ENCODE measurements at places on chromosomes 3 and 15.

GRCh38 chr15:62403164-62403809, 238.2 kb upstream of the C2CD4B start:
- DNase-seq: no peak

- no peak for DNase-seq
Measured at GRCh38 chr3:179961703-179962078, 75.0 kb downstream of the PEX5L start.

- no peak for DNase-seq
Measured at GRCh38 chr3:16455966-16456365, 57.5 kb downstream of the RFTN1 start.

DNA sequence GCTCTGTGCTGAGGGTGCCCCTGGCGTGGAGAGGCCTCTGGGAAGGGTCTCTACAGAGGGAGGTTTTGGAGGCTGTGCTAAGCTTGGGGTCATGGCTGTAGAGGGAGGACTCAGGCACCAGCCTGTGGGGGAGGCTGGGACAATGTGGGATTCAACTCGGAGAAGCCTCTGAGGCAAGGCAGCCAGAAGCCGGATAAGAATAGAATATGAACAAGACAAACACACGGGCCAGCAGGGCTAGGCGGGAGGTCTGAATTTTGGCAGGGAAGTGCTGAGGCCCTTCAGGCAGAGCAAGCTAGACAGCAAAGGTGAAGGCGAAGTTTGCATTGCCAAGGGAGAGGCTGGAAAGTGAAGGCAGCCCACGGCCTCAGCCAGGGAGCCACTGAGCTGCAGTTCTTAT, 612.1 kb upstream of the NR2F2 start:
- DNase-seq: no peak

DNA sequence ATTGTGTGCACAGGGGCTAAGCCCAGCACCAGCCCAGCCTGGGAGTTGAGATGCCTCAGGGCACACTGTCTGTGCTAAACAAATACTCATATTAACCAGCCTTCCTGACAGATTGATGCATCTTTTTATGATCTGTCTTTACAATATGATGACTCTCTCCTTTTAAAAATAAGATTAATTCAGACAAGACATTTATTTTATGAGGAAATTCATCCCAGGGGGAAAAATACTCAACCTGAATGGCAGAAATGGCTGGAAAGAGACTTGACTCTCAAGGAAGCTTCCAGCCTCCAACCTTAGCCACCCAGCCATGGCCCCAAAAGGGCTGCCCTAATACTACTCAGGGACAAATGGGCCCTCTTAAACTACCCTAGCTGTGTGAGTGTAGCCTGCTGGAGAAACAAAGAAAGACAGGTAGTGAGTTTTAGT, 46.9 kb downstream of the NOX5 start:
- DNase-seq: no peak

- DNase-seq: no peak
Measured at GRCh38 chr3:170768334-170768801, 101.6 kb downstream of the RPL22L1 start.

DNA sequence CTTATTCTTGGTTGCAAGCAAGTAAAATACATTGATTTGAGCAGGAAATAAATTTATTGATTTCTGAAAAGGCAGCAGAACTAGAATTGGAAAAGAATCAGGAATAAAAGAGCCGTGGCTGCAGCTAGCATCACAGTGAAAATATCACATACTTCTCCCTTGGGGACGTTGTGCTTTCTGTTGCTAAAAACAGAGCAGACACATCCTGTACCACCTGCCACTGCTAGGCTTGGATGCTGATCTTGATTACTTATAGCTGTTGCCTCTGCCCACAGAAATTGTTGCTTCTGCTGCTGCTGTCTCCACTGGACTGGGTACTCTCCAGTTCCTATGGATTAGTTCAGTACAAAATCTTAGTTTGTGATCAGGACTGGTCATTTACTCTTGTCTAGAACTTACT, 283.8 kb downstream of the C3orf38 start:
- DNase-seq: no peak

DNA sequence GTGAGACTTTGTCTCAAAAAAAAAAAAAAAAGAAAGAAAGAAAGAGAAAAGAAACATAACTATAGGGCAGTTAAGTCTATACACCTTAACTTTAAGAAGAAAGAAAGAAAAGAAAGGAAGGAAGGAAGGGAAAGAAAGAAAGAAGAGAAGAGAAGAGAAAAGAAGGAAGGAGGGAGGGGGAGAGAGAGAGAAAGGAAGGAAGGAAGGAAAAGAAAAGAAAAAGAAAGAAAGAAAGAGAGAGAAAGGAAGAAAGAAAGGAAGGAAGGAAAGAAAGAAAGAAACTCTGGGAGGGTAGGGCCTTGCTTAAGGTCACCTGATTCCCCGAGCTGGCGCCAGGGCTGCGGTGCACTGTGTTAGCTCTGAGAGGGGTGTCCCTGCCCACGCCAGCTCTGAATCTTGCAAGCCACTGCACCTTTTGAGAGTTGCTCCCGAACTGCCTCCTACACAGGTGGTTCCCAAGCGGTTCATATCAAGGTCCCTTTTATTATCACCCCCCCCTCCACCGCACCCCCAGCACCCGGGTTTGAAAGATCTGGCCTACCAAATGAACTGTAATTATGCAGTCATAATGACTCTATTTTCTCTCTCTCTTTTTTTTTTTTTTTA, 39.2 kb upstream of the VPS8 start:
- DNase-seq: no peak

- no peak for DNase-seq
Measured at GRCh38 chr3:143084856-143085731, 34.5 kb upstream of the CHST2 start.

DNA sequence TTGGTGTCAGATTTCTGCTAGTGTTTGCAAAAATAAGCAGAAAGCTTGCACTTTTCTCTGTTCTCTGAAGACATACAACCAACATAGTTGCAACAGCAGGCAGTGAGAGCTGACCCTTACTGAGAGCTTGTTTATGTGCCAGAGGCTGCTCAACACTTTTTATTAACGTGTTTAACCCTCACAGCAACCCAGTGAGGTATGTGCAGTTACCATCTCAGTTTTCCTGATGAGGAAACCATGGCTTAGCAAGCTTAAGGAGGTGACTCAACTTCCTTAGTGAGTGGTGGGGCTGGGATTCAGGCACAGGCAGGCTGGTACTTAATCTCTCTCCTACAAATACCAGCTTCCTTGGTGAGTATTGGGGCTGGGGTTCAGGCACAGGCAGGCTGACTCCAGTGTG, 158.1 kb upstream of the CTDSPL start:
- no peak for DNase-seq

- DNase-seq: no peak
Measured at GRCh38 chr3:129502641-129503408, 25.6 kb upstream of the RHO start.

- DNase-seq: peak; percentile 8
Measured at GRCh38 chr3:87792534-87793336, 266.1 kb downstream of the CGGBP1 start.

DNA sequence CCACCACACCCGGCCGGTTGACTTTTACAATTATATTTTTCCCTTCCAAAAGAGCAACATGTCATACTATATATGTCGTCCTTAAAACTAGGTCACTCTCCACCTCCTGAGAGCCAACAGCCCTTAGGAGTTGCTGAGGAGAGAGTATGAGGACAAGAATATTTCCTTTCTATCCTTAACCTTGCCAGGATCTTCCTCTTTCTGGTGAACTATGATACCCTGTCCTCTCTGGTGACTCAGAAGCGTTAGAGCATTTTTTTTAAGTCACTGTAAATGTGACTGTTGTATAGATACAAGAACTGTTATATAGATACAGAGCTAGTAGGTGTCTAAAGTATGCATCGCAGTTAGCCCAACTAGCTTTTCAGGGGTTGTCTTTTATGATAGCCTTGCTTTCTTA, 33.7 kb upstream of the MTHFS start:
- DNase-seq: no peak

DNA sequence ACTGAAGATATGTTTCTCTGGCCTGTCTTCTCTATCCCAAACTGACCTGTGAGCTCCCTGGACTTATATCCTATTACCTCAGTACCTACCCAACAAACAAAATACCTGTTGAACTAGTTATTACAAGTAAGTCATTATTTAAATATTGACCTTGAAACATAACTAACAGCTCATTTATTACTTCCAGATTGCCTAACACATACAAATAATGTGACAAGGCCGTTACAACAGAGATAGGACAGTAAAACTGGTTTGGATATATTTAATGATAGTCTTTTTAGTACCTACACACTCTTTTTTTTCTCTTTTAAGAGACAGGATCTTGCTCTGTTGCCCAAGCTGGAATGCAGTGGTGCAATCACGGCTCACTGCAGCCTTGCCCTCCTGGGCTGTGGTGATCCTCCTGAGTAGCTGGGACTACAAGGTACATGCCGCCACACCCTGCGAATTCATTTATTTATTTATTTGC, 145.0 kb downstream of the ADAM10 start:
- no peak for DNase-seq

DNA sequence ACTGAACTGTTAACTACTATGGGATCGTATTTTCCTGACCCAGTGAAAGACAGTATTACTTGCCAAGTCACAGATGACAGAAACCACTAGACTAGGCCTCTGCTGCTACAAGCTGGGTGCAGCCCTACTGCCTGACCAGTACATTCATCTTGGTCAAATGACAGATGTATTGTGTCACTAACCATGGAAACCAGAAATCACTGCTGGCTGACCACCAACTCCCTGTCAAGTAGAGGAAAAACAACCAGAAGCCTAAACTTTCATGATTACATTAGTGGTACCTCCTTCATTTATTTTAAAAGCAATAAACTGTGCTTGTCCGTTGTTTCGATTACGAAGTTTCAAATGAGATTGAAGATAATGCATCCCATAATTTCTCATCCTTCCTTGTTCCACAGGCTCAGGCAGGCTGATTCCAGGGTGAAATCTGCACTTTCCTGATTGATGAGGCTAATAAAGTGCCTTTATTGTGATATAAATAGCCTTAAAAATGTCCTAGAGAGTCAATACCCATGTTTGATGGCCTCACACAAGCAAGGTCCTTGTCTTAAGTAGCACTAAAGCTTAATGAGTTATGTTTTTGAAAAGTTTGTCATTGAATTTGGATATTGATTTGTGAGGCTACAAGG, 309.7 kb downstream of the LSAMP start:
- no peak for DNase-seq

DNA sequence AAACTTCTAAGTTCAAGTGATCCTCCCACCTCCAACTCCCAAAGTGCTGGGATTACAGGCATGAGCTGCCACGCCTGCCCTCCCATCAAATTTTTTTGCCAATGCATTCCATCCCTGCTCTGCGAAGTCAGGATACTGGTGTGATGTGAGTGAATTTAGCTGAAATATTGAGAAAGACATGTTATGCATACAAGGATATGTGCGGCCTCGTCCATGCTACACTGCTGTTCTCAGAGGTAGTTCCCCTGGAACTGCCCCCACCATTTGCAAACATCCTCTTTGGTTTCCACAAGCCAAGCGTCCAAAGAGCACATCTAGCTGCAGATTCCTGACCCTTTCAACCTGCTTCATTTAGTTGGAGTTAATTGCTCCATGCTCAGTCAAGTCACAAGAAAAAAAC, 36.5 kb upstream of the BCL2A1 start:
- DNase-seq: no peak

DNA sequence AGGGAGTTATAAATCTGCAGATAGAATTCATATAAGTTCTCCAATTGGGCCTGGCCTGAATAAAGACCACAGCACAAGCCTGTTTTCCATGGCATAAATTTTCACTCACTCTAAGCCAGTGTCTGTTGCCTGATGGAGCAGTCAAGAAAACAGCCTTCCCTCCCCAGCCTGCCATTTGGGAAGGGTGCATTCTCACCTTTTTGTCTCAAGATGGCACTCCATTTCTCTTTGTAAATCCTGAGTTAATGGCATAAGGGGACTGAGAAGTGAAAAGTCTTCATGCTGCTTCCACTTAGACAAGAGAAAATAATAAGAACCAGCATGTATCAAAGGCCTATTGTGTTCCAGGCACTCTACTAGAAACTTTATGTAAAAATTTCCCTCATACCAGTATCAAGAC, 115.6 kb upstream of the MANF start:
- DNase-seq: no peak

GRCh38 chr3:197709135-197709534, 27.6 kb downstream of the RUBCN start:
- DNase-seq: no peak

- DNase-seq: no peak
Measured at GRCh38 chr3:77071809-77072208, 31.9 kb downstream of the ROBO2 start.

DNA sequence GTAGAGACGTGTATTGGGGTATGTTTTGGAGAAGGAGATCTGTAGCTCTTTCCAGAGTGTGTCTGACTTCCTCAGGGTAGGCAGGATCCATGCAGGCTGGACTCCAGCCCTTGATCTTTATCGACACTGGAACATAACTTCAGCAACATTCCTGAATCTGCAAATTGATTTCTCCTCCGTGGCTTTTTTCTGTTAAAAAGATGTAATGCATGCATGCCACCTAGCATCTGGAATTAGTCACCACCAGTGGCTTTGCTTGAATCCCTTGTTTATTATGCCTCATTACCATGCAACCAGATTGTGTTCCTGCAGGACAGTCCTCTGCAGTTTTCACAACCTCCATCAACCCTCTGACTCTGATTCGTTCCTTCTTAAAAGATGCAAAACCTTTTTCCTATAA, 86.1 kb downstream of the CCNL1 start:
- no peak for DNase-seq

DNA sequence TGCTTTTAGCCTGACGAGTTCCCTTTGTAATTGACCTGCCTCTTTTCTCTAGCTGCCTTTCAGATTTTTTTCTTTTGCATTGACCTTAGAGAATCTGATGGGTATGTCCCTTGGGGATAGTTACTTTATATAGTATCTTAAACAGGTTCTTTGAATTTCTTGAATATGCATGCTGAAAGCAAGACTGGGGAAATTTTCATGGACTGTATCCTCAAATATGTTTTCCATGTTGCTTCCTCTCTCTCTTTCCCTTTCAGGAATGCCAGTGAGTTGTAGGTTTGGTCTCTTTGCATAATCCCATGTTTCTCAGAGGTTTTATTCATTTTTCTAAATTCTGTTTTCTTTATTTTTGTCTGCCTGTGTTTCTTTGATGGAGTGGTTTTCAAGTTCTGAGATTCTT, 81.8 kb upstream of the CPNE4 start:
- DNase-seq: no peak

- DNase-seq: no peak
Measured at GRCh38 chr15:25859838-25860645, 3.1 kb downstream of the ATP10A start.

GRCh38 chr3:189632242-189632641, 1.1 kb downstream of the TP63 start:
- no peak for DNase-seq

GRCh38 chr3:171879472-171879871, 36.3 kb downstream of the TMEM212 start:
- DNase-seq: no peak

DNA sequence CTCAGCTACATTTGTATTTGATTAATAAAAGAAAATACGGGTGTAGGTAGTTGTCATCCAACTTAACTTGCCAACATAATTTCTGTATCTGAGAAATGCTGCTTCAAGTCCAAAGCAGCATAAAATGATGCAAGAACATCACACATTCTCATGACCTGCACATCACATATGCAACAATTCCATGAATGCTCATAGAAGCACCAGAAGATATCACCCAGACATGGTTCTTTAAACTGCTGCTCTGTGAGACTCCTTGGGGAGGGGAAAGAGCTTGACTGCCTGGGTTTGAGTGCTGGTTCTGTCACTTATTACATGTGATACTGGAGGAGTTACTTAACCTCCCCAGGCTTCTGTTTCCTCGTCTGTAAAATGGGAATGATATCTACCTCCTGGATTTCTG, 39.4 kb downstream of the CHST14 start:
- DNase-seq: no peak

Data from stimulated activated naive CD8-positive, alpha-beta T cell treated with anti-CD3 and anti-CD28 coated beads, Interleukin-15, amount 100 ng/mL, for 72 hours (primary cell).